ENCODE measurements at places on chromosomes 12 and 14.

- no peak for DNase-seq
These were observed 59.9 kb downstream of the TMCC3 start for GRCh38 chr12:94590428-94590827.

DNA sequence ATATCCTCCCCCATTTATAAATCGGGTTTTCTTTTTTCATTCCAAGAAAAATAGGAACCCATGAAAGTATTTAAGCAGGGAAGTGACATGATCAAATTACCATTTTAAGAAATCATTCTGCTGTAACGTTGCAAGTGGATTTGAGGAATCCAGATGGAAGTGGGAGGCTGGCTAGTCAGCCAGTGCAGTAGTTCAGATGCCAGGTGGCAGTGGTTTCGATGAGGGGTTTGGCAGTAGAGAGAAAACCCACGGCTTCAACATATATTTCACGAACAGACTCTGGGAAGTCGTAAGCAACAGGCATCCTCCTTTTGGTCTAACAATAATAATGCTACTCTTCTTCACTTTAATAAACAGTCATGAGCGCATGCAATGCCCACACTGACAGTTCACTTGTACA is 25.0 kb downstream of the PDZRN4 start:
- DNase-seq, result no peak

GRCh38 chr14:97626088-97626487 is 828.9 kb downstream of the VRK1 start:
- no peak for DNase-seq

- DNase-seq, result no peak
These were observed 36.1 kb upstream of the C12orf76 start for GRCh38 chr12:110084314-110085015.

- DNase-seq, result no peak
These were observed 16.5 kb downstream of the KRT7 start for GRCh38 chr12:52249511-52250047.

DNA sequence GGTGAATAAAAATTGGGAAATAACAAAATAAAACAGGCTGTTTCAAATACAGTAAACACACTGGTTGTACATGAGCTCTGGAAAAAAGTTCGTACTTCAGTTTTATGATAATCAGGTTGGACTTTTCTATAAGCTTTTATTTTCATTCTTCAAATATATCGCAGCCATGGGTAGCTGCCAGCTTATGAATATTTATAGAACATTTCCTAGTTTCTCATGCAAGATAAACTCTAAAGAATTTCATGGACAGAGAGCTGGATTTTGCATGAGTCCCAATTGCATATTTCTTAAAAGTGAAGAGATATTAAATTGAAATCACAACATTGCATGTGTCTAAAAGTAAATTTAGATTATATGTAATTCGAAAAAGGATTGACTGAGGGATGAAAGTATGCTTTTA is 827.6 kb downstream of the SLC6A15 start:
- DNase-seq, result no peak
